ENCODE measurements at places on chromosomes 13 and 19.

GRCh38 chr19:2042485-2043250, 8.4 kb downstream of the MKNK2 start:
- DNase-seq, result no peak

GRCh38 chr13:94248454-94249228, 230.8 kb downstream of the DCT start:
- DNase-seq, result no peak

GRCh38 chr19:55406826-55407549, 600 bp downstream of the UBE2S start:
- peak; percentile 66 for DNase-seq

DNA sequence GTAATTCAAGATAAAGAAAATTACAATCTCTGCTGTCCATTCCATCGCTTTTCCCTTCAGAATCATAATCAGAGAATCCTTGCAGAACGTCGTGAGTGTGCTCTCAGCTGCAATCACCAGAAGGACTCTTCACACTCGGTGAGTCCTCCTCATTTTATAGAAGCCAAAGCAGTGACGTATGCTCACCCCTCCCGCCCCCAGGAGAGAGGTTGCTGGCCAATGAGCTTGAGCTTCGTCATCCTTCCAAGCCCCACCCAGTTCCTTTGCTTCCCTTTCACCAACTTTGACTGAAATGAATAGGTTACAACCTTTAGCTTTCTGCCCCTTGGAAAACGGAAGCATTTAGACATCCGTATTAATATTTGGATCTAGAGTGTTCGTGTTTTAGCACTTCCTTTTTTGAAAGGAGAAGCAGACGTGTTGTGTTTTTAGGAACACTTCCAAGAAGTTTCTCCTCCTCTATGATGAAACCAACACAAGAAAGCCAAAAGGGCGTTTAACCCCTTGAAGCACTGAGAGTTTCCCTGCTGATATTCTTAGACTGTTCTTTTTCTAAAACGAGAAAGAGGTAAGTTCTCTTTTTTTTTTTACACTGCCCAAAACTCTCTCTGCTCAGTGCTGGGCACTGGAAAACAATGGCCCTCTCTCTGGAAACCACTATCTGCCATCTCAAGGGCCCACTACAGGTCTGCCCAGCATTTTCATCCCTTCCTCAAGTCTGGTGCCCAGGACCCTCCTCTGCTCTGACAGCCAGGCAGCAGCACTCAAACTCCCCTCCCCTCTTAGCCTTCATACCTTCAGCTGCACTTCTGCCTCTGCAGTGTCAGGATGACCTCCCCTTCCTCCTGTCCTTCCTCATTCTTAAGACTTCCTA, 44.3 kb upstream of the CEACAM21 start:
- peak; percentile 68 for DNase-seq

GRCh38 chr19:10625003-10625761, at the start of gene SLC44A2:
SLC44A2 (plus strand) TSS chr19:10625553; CDS start chr19:10625634, 81 bp downstream.
- peak; percentile 90 for DNase-seq

- no peak for DNase-seq
Measured at GRCh38 chr19:28350673-28351072, 862.3 kb downstream of the UQCRFS1 start.

DNA sequence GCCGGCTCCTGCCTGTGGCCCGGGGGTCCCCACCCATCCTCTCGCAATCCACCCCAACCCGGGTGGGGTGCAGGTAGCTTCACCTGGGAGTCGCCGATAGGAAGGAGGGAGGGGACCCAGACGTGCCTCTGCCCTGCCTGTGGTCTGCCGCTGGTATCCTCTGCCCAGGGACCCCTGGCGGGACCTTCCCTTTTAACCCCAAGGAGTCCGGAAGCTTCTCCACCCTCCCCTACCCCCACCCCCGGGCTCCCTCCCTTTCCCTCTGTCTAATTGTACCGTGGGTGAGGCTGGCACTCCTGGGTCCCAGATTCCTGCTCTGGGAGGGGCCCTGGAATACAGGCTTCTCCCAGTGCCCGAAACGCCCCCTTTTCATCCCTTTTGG, at the start of gene KLK10:
Gene KLK10 (minus strand): TSS at position 166 of the 382 bp plus-strand sequence. CDS start 579 bp downstream, outside the sequence.
- no peak for DNase-seq

- no peak for DNase-seq
Measured at GRCh38 chr19:46069806-46070341, 29.1 kb upstream of the IGFL4 start.

GRCh38 chr13:39111145-39111544, 72.9 kb downstream of the NHLRC3 start:
- no peak for DNase-seq

- DNase-seq, result no peak
Measured at GRCh38 chr13:80048030-80048429, 292.9 kb downstream of the SPRY2 start.

GRCh38 chr19:42343344-42344110, 18.1 kb downstream of the MEGF8 start:
- DNase-seq, result no peak

- no peak for DNase-seq
Measured at GRCh38 chr13:72689181-72689696, 38.2 kb downstream of the MZT1 start.

Data from right forelimb (tissue), 1 donor.